ENCODE measurements at places on chromosomes 1 and 21.

DNA sequence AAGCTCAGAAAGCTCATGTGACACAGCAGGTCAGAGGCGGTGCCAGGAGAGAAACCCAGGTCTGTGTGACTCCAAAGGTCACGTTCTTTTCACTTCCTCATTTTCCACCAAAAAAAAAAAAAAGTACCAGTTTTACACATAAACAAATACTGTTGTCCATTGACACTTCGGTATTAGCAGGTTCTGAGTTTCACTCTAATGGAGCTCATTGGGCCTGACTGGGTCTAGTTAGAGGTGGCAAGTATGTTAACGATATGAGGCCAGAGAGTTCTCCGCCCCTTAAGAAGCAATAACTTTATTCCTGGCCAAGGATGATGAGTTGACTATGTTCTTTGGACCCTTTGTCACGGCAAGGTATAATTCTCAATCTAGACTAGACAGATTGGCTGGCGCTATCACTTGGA is 30.0 kb upstream of the SDE2 start:
- DNase-seq: no peak

- DNase-seq: no peak
Measured at GRCh38 chr1:202584707-202585589, 125.3 kb downstream of the SYT2 start.

DNA sequence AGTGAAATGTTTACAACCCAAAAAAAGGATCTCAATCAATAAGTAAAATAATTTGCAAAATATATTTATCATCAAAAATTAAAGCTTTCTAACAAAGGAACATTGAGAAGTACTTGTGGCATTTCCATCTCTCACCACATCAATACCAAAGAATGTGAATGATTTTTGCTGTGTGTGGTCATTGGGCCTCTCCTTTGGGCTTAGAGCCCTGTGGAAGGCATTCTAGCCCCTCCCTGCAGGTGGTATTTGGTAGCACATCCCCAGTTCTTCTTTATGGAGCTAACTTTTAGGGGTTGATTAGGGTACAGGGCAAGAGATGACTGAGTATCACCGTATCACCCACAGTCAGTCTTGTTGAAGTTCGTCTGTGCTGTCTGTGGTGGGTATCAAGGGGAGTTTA is 294.1 kb upstream of the SGIP1 start:
- DNase-seq: no peak

GRCh38 chr1:100434831-100435230 is 82.5 kb downstream of the CDC14A start:
- no peak for DNase-seq

GRCh38 chr21:39182484-39183271 is 573 bp downstream of the PSMG1 start:
- DNase-seq: no peak

DNA sequence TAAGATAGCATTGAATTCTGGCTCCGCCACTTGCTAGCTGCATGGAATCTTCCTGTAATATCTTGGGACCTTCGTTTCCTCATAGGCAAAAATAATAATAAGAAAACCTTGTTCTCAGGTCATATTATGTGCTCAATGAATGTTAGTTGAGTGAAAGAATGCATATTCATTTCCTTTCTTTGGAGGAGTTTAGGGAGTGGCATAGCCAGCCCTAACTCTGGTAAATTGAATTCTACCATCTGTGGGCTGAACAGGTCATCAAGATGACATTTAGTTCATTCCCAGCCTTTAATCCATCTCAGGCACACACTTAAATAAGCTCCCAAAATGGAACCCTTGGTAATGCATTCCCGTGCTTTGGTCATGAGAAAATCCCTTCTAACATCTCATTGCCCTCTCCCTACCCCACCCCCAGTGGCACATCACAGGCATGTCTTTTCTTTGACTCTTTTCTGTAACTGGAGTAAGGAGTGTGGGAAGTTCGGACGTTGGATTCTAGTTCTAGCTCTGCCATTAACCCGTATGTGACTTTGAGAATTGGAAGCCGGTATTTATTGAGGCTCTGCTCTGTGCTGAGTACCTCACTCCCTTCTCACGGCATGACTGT is 13.2 kb upstream of the MYOG start:
- DNase-seq: no peak

GRCh38 chr1:228066416-228066815 is 16.1 kb upstream of the ARF1 start:
- no peak for DNase-seq

- no peak for DNase-seq
Measured at GRCh38 chr21:38959692-38960061, 153.9 kb downstream of the ETS2 start.

DNA sequence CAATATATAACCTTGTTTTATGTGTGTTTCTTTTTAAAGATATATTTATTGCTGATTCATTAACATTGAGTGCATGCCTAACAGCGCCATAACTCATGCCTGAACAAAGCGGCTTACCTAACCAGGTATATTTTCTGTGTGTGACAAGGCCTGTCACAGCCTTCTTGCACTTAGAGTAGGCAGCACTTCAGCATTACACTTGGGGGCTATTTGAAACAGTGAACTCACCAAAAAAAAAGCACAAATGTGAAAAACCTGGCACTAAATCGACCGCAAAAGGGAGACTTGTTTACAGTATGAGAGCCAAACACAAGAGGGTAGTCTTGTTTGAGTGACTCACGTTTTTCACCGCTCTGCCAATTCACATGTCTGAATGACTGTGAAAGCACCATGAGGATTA is 111.7 kb downstream of the DISP1 start:
- no peak for DNase-seq

DNA sequence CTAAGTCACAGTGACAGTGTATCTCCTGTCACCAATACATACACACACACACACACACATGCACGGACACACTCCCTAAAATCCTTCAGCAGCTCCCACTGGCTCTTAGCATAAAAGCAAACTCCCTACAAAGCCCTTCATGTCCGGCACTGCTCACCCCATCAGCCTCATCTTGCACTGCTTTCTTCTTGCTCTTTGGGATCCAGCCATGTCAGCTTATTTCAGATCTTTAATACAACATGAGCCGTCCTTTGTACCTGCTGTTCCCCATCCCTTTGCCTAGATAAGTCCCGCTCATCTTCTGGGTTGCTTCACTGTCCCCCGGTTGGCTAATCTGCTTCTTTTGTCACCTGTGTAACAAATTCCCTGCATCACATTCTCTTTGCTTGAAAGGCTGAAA is 82.1 kb upstream of the VAV3 start:
- no peak for DNase-seq

DNA sequence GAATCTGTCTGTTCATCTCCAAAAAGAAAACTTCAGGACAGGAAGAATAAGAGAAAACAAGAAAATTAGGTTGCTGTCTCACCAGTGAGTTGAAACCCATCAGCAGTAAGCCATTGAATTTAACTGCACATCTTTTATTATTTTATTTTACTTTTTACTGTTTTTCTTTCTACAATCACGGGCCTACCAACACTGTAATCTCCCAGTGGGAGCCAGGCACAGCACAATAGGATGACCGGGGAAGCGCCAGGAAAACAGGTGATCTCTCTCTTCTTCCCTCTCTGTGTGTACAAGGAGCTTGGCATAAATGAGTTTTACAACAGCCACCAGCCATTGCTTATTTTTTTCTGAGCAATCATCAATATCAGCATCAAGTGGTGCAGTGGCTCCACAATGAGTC is 113.1 kb upstream of the ESRRG start:
- DNase-seq: no peak

DNA sequence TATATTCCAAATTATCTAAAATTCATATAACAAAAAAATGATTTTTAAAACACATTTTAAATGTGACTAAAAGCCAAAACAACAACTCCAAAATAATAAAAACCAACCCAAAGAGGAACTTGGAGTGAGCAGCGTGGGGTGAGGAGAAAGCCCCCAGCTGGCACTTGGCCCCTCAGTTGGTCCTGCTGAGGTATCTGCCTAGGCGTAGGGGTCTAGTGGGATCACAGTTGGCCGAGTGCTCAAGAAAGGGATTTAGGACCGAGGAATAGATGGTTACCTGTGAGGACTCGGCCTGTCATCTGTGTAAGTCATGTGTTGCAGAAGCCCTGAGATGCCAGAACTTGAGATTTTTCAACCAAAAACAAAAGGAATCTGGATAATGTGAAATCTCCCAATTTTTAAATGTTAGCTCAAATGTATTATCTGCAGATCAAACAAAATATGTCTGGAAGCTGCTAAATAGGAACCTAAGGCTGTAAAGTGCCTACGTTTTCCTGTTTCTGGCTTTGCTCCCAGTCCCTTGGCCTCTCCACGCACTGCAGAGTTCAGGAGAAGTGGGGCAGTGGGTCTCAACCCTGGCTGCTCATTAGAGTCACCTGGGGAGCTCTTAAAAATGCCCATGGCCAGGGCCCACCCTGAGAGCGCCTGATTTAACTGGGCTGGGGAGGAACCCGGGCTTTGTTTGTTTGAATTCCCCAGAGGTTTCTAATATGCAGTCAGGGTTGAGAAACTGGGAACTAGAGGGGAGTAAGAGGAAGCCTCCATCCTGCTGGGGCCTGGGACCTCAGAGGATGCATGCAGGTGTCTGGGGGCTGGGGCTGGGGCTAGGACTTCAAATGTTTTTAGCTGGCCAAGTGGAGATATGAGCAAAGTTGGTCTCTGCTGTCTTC is 38.5 kb upstream of the LDLRAP1 start:
- DNase-seq: no peak

DNA sequence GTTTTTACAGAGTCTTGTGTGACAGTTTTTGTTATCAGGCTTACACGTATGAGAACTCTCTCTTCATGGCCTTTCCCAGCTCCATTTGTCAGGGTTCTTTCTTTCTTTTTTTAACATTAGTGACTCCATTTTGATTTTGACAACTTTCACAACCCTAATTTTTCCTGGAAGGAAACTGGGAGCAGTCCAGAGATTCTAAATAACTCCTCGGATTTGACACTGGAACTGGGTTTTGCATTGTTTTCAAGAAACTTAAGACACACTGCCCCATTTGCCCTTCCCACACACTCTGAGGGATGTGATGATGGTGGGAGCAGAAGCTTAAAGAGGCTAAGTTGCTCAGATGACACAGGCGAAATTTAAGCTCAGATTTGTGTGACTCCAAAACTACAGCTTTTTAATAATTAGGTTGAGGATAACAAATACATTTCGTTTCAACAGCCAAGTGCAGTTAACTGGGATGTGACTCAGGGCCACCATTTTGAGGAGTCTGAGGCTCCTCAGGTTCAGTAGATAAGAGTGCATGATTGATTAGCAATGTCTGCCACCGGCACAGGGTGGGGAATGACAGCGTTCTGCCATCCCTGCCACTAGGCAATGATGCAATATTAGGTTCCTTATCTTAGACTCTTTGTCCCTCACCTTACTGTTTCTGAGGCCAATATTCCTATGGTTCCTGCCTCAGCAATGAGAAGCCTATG is 95.1 kb upstream of the ATP1A1 start:
- DNase-seq: no peak

DNA sequence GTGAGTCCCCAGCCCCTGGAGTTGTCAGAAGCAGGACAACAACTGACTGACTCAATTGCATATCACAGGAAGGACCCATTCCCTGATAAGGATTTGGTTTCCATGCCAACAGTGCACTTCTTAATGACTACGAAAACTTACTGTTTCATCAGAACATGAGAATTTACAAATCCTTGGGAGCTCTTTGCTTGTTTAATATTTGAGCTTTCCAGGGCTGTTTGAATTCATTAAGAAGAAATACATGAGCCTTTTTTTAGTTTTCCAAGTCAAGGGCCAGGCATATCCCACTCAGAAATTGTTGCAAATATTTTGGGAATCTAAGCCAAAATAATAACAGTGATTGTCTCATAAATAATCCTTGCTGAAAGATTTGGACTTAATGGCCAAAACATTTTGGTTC is 27.2 kb upstream of the COL24A1 start:
- no peak for DNase-seq

GRCh38 chr1:26434161-26434752 is 2.1 kb downstream of the DHDDS start:
- no peak for DNase-seq

DNA sequence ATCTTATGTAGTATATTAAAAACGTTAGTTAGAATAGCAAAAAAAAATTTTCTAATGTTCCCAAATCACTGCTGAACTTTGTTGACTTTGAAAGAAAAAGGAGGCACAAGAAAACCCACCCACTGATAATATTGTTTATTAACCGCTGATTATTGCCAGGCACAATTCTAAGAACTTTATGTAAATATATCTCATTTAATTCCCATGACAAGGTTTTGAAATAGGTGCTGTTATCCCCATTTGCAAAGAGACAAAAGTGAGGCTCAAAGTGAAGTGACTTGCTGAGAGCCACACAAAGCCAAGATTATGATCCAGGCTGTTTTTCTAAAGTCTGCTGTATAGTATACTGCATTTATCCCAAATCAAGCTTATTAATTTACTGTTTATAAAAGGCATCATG is 56.4 kb downstream of the SASS6 start:
- DNase-seq: no peak

DNA sequence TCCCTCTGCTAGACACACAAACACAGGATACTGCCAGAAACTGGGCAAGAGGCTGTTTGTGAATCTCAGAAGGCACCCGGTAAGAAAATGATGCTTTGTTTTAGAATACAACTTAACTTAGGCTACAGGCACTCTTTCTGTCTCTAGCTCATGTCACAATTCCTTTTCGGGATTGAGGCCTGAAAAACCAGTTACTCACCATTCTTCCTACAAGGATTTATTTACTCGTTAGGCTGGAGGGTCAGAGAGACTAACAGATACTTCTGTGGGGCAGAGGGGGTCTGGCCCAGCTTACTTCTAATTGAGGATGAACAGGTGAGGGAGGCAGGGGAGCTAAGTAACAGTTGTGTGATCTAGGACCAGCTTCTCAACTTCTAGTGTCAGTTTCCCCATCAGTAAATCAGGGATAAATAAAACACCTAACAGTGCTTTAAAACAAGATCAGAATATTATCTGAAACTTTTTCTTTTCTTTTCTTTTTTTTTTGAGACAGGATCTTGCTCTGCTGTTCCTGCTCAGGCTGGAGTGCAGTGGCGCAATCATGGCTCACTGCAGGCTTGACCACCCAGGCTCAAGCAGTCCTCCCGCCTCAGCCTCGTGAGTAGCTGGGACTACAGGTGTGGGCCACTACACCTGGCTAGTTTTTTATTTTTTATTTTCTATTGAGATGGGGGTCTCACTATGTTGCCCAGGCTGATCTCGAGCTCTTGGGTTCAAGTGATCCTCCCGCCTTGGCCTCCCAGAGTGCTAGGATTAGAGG is 31.9 kb downstream of the NFYC start:
- no peak for DNase-seq

- no peak for DNase-seq
Measured at GRCh38 chr1:228181645-228182034, 16.0 kb downstream of the IBA57 start.

- no peak for DNase-seq
Measured at GRCh38 chr1:156394835-156395461, 25.9 kb downstream of the RHBG start.

DNA sequence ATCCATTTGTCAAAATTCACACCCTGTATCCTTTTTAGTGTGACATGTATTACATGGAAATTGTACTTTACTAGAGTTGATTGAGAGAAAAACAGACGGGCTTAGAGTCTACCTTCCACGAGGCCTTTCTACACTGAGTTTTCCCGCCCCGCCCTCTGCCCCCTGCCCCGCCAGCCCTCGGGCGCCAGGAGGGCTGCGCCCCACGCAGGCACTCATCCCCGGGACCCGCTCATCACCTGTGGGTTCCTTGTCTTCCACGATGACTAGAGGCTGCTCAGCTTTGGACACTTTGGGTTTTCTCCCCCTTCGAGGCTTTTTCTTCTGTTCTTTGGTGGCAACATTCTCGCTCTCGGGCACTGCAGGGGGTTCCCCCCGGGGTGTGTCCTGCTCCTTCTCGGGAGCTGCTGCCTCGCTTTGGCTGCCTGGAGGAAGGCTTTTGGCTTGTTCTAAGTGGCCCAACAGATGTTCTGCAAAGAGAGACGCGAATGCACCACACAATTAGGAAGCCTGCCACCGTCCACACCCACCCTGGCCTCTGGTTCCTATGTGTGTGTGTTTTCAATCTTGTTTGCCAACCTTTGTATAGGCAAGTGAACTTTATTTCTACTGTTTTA is 39.6 kb downstream of the PRDM15 start:
- DNase-seq: no peak

All from cerebellar nuclear complex (tissue), 1 donor.